ENCODE measurements at places on chromosomes 6 and 20. TPM values are rescaled to one million over a fixed set of nuclear protein-coding genes. Genes with fewer than 3 reads are reported as not detected.

GRCh38 chr6:2744209-2744771 lies 6.4 kb downstream of the MYLK4 start:
- DNase-seq, result peak; percentile 69

DNA sequence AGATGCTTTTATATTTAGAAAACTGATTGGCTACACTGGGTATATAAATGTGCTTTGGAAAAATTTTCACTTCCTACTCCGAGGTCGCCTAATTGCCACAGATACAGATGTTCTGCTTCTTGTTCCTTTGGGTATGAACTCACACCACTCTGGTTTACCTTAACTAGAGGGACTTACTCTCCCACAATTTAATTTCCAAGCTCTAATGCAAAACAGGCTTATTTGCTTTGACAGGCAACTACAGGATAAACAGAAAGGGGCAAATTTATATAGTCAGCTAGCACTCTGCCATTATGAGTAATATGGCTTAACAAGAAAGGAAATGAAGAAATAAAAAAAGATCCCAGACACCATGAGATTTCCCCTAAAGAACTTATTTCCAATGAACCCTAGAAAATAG lies 156.9 kb upstream of the ZFP64 start:
- DNase-seq, result no peak

GRCh38 chr6:68911811-68912210 lies 276.7 kb downstream of the ADGRB3 start:
- no peak for DNase-seq

GRCh38 chr20:51164731-51165130 lies 141.8 kb upstream of the KCNG1 start:
- no peak for DNase-seq

- DNase-seq, result peak; percentile 37
Observed at GRCh38 chr6:13485923-13486562, 1.4 kb downstream of the GFOD1 start.

DNA sequence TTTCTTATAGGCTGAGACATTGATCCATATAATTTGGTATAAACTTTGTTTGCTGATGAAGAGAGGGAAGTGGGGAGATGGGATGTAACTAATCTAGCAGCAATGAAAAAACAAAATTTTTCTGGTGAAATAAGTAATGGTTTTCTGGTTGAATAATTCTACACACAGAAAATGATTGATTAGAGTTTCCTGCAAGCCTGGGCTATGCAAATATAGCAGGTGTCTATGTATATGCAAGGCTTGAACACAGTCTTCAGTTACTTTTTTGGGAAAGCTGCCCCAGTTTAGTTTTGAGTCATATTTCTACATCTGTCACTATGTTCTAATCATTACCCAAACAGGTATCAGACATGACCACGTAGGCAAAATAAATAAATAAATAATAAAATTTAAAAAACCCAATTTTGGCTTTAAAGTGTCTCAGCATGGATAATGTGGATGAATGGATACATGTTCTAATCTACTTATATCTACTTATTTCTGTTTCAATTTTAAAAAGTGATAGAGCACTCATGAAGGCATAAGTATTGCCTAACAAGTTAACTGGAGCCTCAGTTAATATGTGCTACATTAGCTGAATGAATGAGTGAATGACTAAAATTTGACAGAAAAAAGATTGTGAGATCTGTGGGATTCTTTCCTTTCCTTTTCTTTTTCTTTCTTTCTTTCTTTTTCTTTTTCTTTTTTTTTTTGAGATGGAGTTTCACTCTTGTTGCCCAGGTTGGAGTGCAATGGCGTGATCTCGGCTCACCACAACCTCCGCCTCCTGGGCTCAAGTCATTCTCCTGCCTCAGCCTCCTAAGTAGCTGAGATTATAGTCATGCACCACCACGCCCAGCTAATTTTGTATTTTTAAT lies 37.2 kb upstream of the TFB1M start:
- DNase-seq, result no peak

- no peak for DNase-seq
Observed at GRCh38 chr6:45163952-45164766, 164.0 kb upstream of the RUNX2 start.

- peak; percentile 28 for DNase-seq
Observed at GRCh38 chr6:158026901-158027589, 45.4 kb downstream of the SYNJ2 start.

Gene SPAG4
- 2.5 TPM for total RNA-seq

Gene MOXD1
- total RNA-seq, result 2.2 TPM

Gene OR2H2
- total RNA-seq, result not detected

Gene PSMB8
- total RNA-seq, result 33.3 TPM

Gene CAP2
- 79.5 TPM for total RNA-seq

Gene PLTP
- total RNA-seq, result 397 TPM
